ENCODE measurements at places on chromosomes 6 and 20.

DNA sequence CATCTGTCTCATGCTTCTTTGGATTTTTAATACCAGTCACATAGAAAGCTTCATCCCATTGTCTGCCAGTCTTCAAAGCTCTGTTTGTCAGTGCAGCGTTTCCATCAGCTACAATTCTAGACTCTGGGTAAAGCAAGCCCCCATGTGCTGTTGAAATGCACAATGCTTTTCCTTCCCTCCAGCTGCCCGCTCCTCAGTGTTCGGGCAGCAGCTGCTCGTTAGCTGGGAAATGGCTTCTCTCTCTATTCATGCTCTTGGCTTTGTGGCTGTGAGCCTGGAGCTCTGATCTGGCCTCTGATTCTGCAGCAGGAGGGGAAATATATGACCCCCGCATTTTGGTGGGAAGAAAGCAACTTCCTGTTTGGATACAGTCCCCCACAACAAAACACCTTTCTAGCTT lies 213.0 kb upstream of the CDYL start:
- DNase-seq = no peak

DNA sequence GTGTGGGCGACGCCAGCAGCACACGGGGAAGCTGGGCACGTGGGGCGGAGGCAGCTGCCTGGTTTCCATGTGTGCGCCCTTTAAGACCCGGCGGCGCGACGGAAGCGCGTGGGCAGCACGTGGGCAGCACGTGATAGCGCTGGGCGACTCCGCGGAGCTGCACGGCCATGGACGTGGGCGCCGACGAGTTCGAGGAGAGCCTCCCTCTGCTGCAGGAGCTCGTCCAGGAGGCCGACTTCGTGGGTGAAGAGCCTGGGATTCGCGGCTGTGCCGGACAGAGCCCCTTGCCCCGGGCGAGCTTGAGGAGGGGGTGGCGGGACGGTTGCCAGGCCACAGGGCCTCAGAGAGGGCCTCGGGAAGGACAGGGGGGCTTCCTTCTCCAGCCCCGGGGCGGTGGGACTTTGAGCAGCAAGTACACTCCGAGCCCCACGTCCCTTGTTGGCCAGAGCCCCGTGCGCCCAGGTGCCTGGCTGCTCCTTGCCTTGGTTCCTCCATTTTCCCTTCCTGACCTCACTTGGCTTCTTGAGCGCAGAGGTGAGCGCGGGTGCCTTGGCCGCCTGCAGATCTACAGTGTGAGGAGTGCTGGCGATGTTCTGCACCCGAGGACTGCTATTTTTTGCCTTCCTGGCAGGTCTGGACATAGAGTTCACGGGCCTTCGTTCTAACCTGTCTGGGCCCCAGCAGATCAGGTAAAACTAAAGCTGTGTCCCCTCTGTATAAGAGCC lies at the start of gene PNLDC1:
PNLDC1 (plus strand) TSS at position 136 of the 725 bp plus-strand sequence; CDS start at position 168, 32 bp downstream.
- no peak for DNase-seq

- DNase-seq = no peak
Measured at GRCh38 chr6:5567352-5567751, 306.0 kb downstream of the FARS2 start.

DNA sequence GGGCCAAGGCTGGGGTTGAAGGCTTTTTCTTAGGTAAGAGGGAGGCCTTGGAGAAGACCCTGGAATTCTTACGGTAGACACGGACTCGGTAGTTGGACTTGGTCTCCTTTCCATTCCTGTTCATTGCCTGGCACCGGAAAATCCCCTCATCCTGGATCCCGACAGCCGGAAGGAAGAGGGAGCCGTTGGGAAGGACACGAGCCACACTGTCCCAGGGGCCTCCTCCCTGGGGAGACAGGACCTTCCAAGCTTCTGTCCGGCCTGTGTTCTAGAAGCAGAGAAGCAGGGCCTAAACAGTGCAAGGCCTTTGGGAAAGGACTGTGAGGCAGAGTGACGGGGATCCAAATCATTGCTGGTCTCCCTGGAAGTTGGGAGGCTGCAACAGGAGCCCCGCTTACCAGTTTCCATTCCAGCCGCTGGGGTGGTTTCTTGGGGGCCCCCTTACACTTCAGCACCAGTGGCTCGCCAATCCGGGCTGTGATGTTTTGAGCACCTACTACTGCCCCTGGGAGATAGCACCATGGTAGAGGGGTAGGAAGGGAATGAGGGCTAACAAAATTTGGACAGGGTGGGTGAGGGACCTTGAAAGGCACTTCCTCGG lies 470 bp downstream of the AGER start:
- no peak for DNase-seq

- no peak for DNase-seq
Measured at GRCh38 chr6:75326557-75327258, 42.1 kb upstream of the TMEM30A start.

- DNase-seq = no peak
Measured at GRCh38 chr20:31860390-31861134, 9.8 kb downstream of the DUSP15 start.

DNA sequence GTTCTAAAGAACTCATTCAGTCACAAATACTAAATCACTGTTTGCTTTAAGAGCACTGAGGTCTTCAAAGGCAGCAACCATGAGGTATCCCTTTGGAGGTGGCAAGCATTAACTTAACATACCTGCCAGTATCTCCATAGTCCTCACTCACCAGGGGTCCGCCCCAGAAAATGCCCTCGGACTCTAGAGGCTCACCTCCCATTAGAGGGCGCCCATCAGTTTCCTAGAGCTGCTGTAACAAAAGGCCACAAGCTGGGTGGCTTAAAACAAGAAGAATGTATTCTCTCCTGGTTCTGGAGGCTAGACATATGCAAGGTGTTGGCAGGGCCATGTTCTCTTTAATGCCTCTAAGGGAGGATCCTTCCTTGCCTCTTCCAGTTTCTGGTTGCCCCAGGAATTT lies 12.0 kb upstream of the RNGTT start:
- DNase-seq = no peak

DNA sequence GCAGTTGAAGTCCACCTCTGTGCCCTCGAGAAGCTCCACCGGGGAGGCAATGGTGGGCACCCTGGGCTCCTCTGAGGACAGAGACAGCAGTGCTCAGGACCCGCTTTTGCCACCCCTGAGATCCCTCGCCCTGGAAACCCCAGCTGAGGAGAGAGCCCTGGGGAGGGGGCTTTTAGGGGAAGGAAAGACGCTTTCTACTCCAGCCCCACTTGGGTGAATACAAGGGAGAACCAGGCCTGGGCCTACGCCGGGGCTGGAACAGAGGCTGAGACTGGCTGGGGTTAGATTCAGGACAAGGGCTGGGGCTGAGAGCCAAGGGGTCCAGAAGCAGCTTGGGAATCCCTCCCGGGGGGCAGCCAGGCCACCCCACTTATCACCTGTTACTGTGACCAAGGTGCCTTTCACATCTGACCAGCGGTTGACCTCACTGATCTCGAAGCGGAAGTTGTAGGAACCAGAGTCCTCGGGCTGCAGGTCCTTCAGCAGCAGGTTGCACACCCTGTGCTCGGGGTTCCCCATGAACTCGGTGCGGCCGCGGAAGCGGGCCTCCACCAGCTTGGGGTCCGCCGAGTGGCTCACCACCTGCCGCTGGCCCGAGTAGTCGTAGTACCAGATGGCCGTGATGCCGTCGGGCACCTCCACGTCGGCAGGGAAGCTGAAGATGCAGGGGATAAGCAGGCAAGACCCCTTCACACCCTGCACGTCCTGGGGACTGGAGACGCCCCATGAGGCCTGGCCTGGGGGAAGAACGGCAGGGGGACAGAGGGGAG lies 6.2 kb downstream of the SIGLEC1 start:
- DNase-seq = no peak

DNA sequence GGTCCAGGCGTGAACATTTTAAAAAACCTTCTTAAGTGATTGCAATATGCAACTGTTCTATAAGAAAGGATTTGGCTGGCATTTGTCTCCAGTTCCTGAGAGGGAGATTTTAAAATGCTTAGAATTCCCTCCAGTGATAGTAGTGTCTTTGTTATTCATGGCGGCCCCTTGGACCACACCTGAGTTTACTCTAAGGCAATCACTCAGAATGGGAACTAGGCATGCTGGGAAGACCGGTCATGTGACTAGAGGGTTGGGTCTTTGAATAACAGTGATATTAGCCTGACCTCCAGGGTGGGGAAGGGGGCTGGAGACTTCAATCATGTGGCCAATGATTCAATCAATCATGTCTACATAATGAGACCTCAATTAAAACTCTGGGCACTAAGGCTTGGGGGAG lies 50.7 kb upstream of the UTRN start:
- no peak for DNase-seq

- DNase-seq = no peak
Measured at GRCh38 chr20:57879779-57880570, 170.2 kb upstream of the PMEPA1 start.

DNA sequence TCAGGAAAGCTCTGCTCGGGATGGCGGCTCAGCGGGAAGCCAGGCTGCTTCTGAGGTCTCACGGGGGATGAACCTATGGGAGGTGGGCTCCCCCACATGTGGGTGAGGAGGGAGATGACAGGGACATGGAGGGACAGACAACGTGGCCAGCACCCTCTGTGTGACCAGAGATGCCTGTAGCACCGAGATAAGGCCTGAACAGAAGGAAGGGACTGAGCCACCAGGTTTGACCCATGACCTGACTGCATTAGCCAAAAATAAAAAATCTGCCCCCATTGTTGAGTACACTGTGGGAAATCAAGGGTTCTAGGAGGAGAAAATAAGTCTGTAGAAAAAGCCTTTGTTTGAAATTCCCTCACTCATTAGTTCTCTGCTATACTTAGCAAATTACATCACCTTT lies 105.7 kb downstream of the RNASET2 start:
- DNase-seq = no peak

- DNase-seq = no peak
Measured at GRCh38 chr6:33201935-33202334, 1.3 kb downstream of the SLC39A7 start.

- no peak for DNase-seq
Measured at GRCh38 chr6:31627690-31628287, 7.3 kb downstream of the PRRC2A start.

DNA sequence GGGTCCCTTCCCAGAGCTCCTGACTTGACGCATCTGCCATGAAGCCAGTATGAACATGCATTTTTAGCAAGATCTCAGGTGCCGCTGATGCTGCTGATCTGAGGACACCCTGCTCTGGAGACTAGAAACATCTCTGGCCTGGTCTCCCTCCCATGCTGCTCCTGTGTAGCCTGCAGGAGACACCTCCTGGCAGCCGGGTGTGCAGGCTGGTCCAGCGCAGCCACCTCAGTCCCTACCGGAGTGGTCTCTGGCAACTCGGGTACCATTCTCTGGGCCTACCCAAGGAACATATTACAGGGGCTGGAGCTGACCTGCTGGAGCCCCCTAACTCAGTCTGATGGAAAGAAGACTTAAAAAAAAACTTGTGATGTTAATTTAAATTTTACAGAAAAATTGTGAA lies 20.1 kb downstream of the PHACTR3 start:
- no peak for DNase-seq

GRCh38 chr20:36754656-36755222 lies 8.8 kb upstream of the NDRG3 start:
- DNase-seq = no peak

GRCh38 chr20:61760321-61760720 lies 305.4 kb downstream of the TAF4 start:
- no peak for DNase-seq

DNA sequence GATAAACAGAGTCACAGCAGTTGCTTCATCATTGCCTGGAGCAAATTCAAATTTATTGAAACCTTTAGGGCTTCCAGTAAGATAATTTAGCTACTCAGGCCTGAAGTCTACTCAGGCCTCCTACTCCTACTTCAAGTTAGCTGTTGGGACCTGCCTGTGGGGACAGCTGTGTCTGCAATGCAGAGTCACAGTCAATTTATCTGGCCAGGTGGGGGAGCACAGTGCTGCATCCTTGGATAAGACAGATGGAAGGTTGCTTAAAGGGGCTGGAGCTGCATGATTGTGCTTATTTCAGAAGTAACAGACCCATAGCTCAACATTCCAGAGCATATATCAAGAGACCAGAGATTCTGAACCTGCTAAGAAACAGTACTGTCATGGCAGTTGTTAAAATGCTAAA lies 932.1 kb downstream of the QKI start:
- no peak for DNase-seq

DNA sequence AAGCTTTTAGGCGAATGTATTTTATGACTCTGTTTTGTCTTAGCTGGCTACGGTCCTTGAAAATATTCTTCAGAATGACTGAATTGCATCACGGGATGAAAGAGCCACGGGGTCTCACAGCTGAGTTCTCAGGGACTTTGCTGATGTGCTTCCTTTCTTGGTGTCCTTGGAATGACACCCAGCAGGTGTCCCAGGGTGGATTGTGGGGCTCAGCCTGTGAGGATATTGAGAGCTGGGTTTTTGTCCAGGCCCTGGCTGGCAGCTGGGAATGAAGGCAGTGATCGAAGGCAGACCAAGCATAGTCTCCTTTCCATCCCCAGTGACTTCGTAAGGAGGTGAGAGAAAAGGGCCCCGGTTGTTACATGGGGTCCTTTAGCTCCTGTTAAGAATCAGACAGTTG lies 18.8 kb upstream of the MAPK13 start:
- no peak for DNase-seq

- DNase-seq = no peak
Measured at GRCh38 chr20:40331807-40332560, 357.1 kb downstream of the MAFB start.

DNA sequence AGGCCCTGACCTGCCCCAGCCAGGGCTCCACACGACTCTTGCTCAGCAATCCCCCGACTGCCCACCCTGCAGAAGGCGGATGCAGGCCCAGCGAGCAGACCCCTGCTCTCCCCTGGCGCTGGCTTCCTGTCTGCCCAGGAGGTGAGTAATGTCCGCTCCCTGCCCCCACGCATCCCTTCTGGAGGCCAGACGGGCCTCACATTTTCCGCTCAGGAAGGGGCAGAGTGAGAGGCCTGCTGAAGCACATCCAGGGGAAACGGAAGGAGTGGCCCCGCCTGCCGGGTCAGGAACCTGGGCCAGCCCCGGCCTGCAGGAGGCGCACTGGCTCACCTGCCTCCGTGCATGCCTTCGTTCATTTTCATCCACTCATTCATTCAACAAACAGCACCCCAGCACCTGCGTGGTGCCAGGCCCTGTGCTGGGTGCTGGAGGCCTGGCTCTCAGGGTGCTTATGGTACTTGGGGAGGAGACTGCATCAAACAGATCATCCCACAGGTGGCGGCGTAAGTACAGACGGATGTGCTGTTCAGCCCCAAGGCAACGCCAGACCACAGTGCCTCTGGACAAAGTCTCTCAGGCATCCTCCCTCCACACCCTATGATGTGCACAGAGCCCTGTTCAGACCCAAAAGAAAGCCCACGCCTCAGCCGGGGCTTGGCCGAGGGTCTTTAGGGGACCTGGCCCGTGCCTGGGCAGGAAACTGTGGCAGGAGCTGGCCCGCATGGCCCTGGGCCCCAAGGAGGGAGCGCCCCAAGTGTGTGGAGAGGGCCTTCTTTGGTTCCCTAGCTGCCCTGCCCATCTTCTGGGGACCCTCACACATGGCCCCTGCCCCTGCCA lies 112.1 kb downstream of the ASXL1 start:
- no peak for DNase-seq

GRCh38 chr20:33067806-33068205 lies 11.6 kb upstream of the BPIFB4 start:
- DNase-seq = no peak

GRCh38 chr6:31091680-31092079 lies 20.7 kb downstream of the C6orf15 start:
- DNase-seq = no peak

Measured in effector memory CD4-positive, alpha-beta T cell (primary cell).